SJSA1 (cell line): ENCODE measurements at places on chromosomes 1 and 21. TPM values are rescaled to one million over a fixed set of nuclear protein-coding genes. Genes with fewer than 3 reads are reported as not detected.

- H3K4me3 ChIP-seq: no peak overlapping the region
- no peaks in the 10 kb centered on the region for H3K27me3 ChIP-seq
- H3K27ac ChIP-seq: no peak overlapping the region
- H3K36me3 ChIP-seq: peaks cover 61% of the 10 kb centered on the region
- no peak for DNase-seq
These were observed 26.7 kb downstream of the RNF223 start for GRCh38 chr1:1047407-1047806.

DNA sequence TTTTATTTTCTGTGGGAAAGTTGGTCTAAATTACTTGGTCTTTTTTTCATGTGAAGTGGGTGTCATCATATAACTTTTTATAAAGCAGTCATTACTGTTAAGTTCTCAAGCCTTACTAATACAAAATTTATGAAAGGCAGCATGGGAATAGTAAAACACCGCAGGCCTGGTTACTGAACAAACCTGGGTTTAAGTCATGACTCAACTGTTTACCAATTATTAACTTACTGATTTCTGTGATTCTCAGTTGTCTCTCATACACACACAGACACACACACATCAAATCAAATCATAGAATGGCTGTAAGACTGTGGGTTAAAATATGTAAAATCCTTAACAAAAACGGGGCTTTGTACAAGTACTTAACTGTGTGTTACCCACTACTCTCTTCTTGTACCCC, 14.6 kb downstream of the MAEL start:
- no peak overlapping the region for H3K4me3 ChIP-seq
- no peaks in the 10 kb centered on the region for H3K4me1 ChIP-seq
- H3K36me3 ChIP-seq: no peaks in the 10 kb centered on the region
- DNase-seq: no peak
- H3K27ac ChIP-seq: no peak overlapping the region

Gene HHAT
- total RNA-seq: 2.9 and 10.0 TPM in 2 replicates

DNA sequence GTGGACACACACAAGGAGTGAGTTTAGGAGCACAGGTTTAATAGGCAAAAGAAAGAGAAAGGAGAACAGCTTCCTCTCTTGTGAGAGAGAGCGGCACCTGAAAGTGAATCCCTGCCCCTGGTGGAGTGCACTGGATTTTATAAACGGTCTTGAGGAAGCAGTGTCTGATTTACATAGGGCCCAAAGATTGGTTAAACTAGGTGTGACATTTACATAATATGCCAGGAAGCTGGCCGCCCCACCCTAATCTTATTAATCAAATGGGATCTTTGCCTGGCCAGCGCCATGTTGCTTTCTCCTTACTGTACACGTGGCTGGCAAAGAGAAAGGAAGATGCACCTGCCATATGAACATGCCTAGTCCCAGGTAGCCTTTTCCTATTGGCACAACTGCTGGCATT, 38.7 kb downstream of the CFH start:
- no peak overlapping the region for H3K27ac ChIP-seq
- H3K4me1 ChIP-seq: no peaks in the 10 kb centered on the region
- H3K27me3 ChIP-seq: no peaks in the 10 kb centered on the region
- DNase-seq: no peak
- H3K4me3 ChIP-seq: no peak overlapping the region

Gene OR6N1
- not detected in 2 replicates for total RNA-seq

Gene FMOD
- total RNA-seq: 0.66 and 0.87 TPM in 2 replicates
